ENCODE measurements at places on chromosomes 13 and 19.

- DNase-seq = no peak
Observed at GRCh38 chr19:6802336-6803035, 30.0 kb downstream of the VAV1 start.

GRCh38 chr13:108306860-108307259 lies 37.3 kb downstream of the TNFSF13B start:
- DNase-seq = no peak

GRCh38 chr13:112873851-112874750 lies 94.9 kb upstream of the MCF2L start:
- no peak for DNase-seq

DNA sequence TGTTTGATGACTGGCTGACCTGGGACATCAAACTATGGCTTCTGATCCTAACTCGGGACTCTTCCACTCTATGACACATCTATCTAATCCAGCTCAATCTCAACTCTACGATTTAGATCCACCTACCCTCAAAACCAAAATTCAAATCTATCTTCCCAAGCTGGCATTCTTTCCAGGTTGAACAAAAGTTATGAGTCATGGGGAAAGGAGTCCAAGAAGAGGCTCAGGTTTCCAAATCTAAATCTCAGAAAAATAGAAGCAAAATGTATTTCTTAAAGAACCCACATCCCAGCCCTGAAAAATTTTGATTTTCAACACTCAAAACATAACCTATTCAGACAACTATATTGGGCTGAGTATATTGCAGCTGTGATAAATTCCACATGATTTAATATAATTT lies 143.9 kb upstream of the IPO5 start:
- DNase-seq = no peak

- DNase-seq = no peak
Observed at GRCh38 chr13:100875392-100876043, 200.9 kb upstream of the TMTC4 start.

GRCh38 chr19:9565900-9566705 lies 18.2 kb downstream of the ZNF121 start:
- DNase-seq = no peak

DNA sequence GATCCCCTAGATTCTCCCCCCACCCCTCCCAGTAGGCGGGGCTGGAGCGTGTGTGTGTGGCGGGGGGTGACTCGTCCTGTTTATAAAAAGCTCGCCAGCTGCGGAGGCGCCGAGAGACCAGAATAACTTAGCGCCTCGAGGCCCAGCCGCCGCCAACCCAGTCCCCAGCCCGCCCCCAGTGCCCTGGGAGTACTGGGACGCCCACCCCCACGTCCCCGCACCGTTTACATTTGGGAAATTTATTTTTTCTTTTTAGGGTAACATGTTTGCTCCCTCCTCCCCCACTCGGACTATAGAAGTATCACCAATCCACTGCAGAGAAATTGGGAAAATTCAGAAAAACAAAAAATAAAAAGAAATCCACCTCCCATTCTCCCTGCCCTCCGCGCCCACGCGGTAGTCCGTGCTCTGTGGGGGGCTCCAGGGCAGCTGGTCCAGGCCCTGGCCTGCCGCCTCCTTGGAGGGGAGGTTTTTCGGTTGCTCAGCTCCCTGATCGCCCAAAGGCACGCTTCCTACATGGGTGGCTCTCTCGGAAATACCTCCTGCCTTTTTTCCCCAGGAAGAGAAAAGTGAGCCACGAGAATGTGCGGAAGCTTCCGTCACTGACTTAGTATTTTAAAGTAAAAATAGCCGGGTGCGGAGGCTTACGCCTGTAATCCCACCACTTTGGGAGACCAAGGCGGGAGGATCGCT lies 1.5 kb upstream of the RAB3A start:
- DNase-seq = peak; percentile 35

- no peak for DNase-seq
Observed at GRCh38 chr13:106686163-106686562, 118.2 kb upstream of the ARGLU1 start.

DNA sequence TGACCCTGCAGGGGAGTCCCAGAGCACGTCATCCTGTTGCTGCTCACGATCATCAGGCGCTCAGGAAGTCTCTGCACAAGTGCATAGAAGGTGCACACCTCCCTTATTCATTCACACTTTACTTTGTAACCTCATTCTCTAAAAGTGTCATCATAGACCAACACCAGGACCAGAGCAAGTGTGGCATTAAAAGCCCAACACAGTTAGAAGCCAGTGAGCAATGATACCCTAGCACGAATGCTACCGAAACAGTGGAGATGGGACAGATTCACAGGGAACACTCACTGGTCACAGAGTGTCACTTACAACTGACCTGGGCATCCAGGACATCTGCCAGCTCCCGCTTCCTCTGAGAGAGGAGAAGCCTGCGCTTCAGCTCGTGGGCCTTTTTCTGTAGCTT lies 17.0 kb downstream of the HAUS8 start:
- DNase-seq = no peak

DNA sequence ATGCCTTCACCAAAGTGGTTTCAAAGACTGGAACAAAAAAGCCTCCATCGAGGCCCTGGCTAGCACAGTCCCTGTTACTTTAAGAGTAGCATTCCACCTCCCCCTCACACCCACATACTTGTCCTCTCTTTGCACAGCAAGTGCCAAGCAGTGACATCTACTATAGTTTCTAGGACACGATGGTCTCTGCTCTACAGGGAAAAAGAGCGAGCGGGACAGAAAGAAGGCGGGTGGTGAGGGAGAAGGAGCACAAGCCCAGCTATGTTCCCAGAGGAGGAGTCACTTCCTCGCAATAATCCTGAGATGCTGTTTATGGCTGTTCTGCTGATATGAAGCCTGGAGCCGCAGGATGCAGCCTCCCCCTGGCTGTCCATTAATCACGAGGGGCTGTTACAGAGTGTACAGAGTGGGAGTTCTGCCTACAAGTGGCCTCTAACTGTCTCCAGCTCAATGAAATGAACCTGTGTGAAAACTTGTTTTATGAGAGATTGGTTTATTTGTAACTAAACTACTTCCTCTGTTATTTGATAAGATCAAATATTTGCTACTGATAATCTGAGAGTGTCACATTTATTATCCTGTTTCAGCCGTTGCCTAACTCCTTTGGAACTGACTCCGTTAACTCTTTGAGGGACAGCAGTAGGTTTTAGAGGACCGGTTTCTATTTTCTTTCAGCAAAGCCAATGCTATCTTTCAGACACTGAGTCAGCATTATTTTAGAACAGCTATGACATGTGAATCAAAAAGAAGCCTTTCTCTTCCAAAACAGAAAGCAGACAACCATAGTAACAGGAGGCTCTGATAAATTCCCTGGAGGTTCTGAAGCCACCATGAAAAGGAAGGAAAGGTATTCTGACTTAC lies 208.0 kb downstream of the SPRY2 start:
- peak; percentile 44 for DNase-seq

DNA sequence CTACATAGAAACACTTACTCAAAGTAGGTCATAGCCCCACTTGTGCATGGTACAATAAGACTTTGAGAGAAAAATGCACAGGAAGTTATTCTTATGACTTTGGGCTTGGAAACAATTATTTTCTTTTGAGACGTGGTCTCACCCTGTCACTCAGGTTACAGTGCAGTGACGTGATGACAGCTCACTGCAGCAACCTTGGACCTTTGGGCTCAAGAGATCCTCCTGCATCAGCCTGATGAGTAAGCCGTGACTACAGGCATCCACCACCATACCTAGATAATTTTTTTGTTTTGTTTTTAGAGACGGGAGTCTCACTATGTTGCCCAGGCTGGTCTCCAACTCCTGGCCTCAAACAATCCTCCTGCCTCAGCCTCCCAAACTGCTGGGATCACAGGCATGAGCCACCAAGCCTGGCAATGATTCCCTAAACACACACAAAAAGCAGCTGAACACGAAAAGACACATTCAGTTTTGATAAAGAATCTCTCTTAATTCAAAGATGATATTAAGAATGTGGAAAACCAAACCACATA lies 17.9 kb downstream of the NLRP9 start:
- DNase-seq = no peak

DNA sequence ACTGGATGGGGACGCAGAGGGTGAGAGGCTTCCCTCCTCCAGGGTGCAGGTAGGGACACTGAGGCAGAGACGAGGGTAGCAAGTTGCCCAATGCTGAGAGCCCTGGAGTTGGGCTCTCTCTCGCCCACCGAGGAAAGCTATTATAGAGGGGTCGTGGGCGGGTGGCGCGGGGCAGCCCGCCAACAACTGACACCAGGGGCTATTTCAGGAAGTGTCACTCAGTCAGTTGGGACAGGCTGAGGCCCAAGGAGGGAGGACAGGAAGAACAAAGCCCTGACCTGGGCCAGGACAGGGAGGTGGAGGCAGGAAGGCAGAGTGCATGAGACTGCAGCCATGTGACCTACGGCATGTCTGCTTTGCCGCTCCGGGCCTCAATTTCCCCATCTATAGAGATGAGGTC lies 29.9 kb downstream of the TINCR start:
- DNase-seq = no peak

GRCh38 chr13:73579574-73580274 lies 520.9 kb downstream of the KLF5 start:
- DNase-seq = no peak

DNA sequence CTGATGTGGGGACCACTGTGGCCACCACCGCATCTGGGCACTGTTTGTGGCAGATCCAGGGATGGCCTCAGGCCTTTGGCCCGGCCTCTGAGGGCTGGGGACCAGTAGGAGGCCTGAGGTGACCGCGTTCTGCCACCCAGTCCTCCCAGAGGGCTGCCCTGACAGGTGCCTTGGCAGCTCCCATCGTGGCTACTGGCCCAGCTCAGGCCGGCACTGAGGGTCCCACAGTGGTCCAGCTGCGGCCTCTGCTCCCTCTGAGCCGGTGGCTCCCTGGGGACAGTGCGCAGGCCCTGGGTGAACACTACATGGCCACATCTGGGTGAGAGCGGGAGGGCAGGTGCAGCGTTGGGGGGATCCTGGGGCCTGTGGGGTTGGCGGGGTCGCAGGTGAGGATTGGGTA lies 61.9 kb downstream of the KDM4B start:
- DNase-seq = no peak

- no peak for DNase-seq
Observed at GRCh38 chr19:13260883-13261653, 110.9 kb downstream of the IER2 start.

DNA sequence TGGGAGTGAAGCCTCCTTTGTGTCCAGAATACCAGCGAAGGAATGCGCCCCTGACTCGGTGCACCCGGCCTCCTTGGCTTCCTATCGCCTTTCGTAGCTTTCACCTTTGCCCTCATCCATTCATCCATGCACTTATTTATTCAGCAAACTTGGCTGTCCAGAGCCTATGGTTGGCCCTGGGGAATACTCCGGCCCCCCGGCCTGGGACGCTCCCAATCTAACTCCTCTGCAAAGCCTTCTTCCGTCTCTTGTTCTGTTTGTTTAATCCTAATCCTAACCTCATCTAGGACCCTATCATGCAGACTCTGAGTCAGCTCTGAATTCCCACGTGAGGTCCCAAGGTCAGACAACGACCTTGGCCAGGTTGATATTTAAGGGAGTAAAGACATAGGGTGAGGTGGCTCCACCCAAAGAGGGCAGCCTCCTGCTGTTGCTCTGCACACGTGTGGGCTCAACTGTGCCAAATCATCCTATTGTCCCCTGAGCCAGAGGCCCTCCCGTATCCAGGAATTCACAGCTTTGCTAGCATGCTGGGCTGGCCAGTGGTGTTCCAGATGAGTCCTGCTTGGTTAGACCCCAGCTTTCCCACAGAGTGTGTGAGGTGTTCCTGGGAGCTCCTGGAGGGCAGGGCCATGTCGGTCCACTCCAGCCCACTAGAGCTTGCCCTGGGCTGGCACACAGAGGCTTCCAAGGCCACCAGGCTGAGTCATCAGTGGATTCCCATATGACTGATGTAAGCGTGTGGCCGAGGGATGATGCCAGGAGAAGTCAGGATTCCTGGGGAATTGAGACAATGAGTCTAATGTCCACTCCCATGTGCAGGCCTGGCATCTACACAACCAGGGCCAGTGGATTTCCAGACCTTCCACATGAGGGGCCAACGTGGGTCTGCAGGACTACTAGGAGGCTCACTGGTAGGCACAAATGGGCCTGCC lies 6.5 kb upstream of the CCNE1 start:
- no peak for DNase-seq

- DNase-seq = no peak
Observed at GRCh38 chr13:41802684-41803444, 158.0 kb downstream of the VWA8 start.

DNA sequence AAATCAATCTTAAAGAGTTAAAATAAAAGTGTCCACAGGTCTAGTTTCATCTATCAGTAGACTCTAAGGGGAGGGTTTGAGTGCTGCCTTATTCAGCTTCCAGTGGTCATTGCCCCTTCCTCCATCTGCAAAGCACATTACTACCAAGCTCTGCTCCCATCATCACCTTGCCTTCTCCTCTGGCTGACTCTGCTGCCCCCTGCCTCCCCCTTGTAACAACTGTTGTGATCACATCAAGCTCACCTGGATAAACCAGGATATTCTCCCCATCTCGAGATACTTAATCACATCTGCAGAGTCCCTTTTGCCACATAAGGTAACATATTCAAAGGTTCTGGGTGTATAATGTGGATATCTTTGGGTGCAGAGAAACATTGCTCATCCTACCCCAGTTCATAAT lies 43.3 kb upstream of the GPC6 start:
- no peak for DNase-seq

DNA sequence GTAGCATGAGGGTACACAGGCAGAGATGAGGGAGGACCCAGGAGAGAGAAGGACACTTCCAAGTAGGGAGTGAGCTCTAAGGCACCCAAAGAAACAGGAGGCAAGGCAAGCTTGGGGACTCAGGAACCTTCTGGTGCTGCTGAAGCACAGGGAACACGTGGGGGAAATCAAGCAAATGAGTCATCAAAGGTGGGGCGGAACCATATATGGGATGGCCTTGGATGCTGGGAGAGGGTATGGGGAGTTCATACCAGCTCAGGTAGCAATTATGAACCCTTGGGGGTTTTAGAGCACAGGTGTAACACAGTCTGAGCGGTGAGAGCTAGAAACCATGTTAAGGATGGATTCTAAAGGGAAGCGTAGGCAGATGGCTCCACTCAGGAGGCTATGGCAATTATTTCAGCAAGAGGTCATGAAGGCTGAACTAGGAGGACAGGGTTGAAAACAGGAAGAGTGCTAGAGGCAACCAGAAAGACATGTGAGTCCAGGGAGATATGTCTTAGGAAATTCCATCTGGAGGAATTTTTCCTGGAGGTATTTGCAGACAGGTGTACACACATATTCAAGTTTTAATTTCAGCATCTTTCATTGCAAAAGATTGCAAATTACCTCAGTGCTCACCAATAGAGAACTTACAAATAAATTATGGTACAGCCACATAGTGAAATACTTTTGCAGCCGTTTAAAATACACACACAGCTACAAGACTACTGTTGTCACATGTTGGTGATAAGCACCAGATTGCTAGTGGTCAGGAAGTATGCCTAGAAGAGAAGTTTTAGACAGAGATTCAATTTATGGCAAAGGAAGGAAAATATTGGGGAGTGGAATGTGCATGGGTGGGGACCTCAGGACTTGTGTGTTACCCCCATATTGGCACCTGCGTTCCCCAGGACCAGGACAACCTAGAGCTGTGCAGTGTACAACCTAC lies 77.0 kb downstream of the STARD13 start:
- no peak for DNase-seq

- no peak for DNase-seq
Observed at GRCh38 chr13:68806125-68806524, 1301.5 kb upstream of the ATXN8OS start.

Measured in hypothalamus (tissue), 51 donors.